Naive thymus-derived CD4-positive, alpha-beta T cell (primary cell): ENCODE measurements at places on chromosomes 5 and 9. TPM values are rescaled to one million over a fixed set of nuclear protein-coding genes. Genes with fewer than 3 reads are reported as not detected.

The GAPT gene
- 11.7 TPM for total RNA-seq

DNA sequence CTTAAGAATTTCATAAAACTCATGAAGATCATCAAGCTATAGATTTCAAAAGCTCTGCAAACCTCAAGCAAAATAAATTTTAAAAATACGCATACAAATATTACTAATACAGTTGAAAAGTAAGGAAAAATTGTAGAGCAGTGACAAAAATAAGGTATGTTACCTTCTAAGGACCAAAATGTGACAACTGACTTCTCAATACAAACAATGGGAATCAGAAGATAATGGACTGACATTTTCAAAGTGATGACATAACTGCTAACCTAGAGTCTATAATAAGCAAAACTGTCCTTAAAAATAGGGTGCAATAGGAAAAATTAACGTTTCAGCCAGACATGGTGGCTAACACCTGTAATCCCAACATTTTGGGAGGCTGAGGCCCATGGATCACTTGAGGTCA lies 27.1 kb downstream of the RMI1 start:
- DNase-seq, result no peak

GRCh38 chr9:136352682-136353081 lies 10.9 kb downstream of the DNLZ start:
- no peak for DNase-seq

The TSPAN17 gene
- 23.3 TPM for total RNA-seq

DNA sequence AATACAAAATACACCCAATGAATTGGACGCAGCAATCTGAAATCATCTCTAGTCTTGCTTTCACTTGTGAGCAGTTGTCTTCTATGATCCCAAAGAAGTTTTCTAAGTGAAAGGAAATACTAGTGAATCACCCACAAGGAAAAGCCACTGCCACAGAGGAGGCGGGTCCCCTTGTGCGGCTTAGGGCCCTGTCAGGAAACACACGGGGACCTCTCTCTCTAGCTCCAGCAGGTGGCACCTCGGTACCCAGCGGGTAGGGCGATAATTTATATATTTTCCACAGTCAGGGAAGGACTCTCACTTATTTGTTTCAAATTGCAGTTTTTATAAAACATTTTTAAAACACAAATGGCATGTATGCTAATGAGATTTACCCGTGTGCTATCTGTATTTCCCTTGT lies 417.1 kb downstream of the KDM4C start:
- DNase-seq, result no peak

GRCh38 chr5:180820788-180821321 lies 18.2 kb upstream of the MGAT1 start:
- no peak for DNase-seq

The IL6ST gene
- 88.7 and 101 TPM in 2 replicates for total RNA-seq

DNA sequence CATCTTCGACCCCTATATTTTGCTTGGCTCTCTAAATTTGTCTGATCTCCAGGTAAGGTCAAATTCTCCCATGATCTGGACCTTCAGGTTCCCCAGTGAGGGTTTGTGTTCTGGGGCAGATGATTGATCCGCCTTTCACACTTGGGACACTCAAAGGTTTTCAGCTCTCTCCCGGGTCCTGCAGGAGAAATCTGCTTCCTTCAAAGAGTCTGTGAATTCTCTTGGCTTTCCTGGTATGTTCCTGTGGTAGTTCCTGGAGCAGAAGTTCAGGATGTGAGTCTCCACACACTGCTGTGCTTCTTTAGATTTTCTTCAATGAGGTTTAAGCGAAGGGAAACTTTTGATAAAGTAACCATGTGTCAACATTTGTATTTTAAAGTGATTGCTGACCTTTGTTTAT lies 318.0 kb downstream of the TAF11L14 start:
- no peak for DNase-seq

The ESM1 gene
- 1.2 TPM for total RNA-seq

The MEF2C gene
- 40.0 TPM for total RNA-seq

DNA sequence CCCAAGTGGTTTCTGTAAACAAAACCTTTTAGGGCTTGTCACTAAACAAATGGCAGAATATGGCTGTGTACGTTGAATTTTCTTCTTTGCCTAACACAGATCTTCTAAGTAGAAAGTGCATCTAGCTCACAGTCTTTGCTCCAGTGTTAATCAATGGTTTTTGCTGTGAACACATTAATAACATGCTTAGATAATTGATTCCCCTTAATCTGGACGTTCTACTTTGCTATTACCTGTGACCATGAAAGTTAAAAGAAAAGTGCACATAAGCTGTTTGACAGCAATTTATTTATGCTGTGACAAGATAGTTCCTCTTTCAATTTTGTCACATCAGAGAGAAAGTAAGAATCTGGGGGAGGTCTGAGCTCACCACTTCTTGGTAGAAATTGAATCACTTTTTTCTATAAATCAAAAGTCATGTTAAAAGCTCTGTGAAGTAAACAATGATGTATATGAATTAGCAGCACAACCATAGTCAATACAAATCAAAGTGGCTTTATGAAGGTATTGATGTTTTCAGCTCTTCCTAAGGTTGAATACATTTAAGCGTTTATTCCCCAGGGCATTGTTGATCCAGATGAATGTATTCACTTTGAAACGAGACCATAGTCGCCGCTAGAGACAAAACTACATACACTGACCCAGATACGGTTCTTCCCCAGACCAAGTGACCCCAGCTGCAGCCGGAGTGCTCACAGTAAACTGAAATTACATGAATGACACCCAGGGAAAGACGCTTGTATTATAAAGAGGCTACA lies 174.6 kb upstream of the ZNF608 start:
- DNase-seq, result no peak

DNA sequence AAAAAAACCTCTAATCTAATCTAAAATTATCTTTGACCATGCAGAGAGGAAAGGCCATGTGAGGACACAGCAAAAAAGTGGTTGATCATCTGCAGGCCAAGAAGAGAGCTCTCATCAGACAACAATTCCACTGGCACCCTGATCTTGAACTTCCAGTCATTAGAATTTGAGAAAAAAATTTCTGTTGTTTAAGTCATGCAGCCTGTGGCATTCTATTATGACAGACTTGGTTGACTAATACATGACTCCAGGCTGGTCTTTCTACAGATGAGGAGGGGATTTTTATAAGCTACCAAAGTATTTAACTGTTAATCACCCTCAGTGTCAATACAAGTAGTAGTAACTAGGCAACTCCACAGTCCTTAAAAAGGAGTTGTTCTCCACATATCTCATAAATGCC lies 358.5 kb upstream of the RGMB start:
- no peak for DNase-seq

The IL7R gene
- 1,298 TPM for total RNA-seq

The ANKRD34B gene
- total RNA-seq, result not detected

- no peak for DNase-seq
Observed at GRCh38 chr5:133222040-133222439, 170.2 kb downstream of the HSPA4 start.

- no peak for DNase-seq
Observed at GRCh38 chr5:11346336-11346735, 557.9 kb downstream of the CTNND2 start.

The GFI1B gene
- total RNA-seq, result 0.21 TPM

GRCh38 chr5:76209297-76209696 lies 126.1 kb downstream of the SV2C start:
- DNase-seq, result no peak

- no peak for DNase-seq
Observed at GRCh38 chr9:98990181-98990870, 46.6 kb downstream of the COL15A1 start.

The HTR4 gene
- total RNA-seq, result not detected

DNA sequence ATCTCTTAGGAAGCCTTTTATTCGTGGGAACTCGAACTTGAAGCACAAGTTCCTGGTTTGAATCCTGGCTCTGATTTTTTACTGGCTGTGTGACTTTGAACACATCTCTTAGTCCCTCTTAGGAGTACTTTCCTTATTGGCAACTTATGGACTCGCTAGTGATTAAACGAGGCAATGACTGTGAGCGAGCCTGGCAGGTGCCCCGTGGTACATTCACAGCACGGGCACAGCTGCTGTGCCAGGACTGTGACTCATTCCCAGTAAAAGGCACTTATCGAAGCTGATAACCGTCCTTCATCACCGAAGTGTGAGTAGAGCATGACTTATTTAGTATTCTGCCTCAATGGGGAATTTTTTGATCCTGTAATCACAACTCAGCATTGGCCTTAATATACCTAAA lies 22.7 kb downstream of the CFAP90 start:
- DNase-seq, result no peak

GRCh38 chr9:132249690-132250089 lies 87.8 kb downstream of the NTNG2 start:
- no peak for DNase-seq

The PCDHA1 gene
- not detected for total RNA-seq

The NUTM2G gene
- not detected in 2 replicates for total RNA-seq

- DNase-seq, result no peak
Observed at GRCh38 chr9:136401173-136401922, 1.4 kb upstream of the SNAPC4 start.

GRCh38 chr5:80963966-80964481 lies 3.9 kb downstream of the RASGRF2 start:
- DNase-seq, result no peak

- no peak for DNase-seq
Observed at GRCh38 chr5:72305194-72306142, 14.6 kb downstream of the MRPS27 start.

- DNase-seq, result no peak
Observed at GRCh38 chr5:159616952-159617351, 286.7 kb upstream of the IL12B start.

The SPEF2 gene
- total RNA-seq, result 12.0 TPM

The OCLN gene
- 6.2 TPM for total RNA-seq

DNA sequence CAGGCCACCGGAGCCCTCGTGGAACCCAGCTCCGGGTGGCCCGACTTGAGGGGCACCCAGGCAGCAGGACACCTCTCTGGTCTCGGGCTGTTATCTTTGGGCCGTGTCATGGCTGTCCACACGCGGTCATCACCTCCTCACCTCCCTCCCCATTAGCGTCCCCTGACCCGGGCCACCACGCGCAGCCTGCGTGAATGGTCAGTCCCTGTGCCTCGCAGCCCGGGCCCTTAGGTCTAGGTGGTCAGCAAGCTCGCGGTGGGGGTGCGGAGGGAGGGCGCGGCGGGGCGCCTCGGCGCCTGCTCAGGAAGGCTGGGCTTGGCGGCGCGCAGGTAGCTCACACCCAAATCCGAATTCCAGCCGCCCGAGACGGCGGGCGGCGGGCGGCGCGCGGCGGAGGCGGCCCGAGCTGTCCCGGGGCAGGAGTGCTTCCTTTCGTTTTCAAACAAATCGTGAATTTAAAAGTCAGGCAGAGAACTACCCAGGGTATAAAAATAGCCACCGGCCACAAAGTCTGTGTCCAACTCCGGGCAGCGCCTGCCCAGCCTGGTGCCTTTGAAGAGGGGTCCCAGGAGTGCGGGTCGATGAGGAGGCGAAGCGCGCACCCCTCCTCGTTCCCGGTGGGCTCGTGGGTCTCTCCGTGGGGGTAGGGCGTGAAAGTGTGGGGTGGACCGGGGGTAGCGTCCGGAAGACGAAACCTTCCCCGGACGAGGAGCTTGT lies 1.0 kb upstream of the RXRA start:
- peak; percentile 42 for DNase-seq

DNA sequence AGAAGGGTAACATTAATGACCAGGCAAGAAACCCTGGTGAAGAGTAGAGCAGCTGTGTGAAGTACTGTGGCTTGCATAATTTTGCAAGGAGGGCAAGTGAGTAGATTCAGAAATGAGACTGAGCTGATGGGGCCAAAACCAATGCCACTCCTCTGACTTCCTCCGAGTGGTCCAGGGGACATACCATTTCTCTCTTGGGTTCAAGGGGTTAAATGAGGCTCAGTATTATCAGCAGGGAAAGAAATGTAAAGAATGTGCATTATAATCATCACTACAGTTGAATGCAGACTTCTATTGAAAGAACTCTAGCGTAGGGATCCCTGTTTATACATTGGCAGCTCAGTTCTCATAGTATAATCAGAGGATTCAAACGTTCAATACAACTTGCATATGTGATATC lies 9.9 kb downstream of the POLR3G start:
- DNase-seq, result no peak

DNA sequence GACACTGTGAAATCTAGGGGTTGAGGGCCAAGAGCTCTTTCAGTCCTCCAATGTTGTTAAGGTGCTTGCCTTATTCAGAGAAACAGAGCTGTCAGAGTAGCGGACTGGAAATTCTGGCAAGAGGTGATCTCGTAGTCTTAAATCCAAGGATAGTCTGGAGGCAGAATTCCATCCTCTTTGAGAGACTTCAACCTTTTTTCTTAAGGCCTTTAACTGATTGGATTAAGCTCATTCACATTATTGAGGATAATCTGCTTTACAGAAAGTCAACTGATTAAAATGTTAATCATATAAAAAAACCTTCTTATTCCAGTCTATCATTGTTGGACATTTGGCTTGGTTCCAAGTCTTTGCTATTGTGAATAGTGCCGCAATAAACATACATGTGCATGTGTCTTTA lies 243.1 kb upstream of the COX7C start:
- no peak for DNase-seq
